ENCODE measurements at places on chromosomes 2 and 18.

GRCh38 chr2:231384970-231385369 is 10.5 kb upstream of the B3GNT7 start:
- DNase-seq = no peak

DNA sequence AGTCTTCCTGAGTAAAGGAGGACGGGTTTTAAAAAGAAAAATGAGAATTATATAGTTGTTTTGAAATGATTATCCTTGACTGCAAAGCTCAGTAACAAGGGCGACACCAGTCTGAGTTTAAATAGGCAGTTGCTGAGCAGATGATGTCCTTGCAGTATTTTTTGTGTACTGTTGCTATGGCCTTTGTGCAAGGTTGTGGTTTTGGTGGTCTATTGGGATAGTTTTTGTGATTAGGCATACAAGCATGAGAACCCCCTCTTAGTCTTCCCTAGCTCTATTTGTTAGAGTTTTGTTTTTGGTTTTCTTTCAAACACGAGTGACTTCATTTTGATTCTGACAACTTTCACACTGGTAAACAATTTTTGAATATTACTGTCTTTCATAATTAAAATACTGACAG is 64.1 kb downstream of the TAF4B start:
- no peak for DNase-seq

- DNase-seq = no peak
Observed at GRCh38 chr2:234521536-234521935, 24.7 kb upstream of the ARL4C start.

- DNase-seq = no peak
Observed at GRCh38 chr2:53949457-53949856, 21.3 kb downstream of the PSME4 start.

DNA sequence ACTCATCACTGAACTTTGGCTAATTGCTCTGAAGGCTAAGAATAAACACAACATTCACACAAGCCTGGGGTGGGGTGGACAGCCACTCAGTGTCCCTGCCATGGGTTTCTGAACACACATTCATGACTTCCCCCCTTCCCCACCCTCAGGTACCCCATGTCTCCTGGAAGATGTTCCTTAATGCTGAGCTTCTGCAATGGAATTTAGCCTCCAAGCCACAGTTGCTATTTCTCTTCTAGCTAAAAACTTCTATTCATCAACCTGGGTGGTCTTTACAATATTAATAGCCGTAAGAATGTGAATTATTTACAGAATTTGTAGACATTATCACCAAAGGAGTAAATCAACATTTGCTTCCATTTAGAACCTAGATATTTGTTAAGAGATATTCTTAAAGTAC is 175.1 kb downstream of the ACKR3 start:
- no peak for DNase-seq

Data from A549 (cell line).